Sciatic nerve (tissue), 2 donors: ENCODE measurements at places on chromosomes 7 and 10.

GRCh38 chr7:78226059-78226719 lies 427.6 kb downstream of the PHTF2 start:
- DNase-seq: no peak

- DNase-seq: no peak
These were observed 60.6 kb upstream of the SHH start for GRCh38 chr7:155872678-155873369.

DNA sequence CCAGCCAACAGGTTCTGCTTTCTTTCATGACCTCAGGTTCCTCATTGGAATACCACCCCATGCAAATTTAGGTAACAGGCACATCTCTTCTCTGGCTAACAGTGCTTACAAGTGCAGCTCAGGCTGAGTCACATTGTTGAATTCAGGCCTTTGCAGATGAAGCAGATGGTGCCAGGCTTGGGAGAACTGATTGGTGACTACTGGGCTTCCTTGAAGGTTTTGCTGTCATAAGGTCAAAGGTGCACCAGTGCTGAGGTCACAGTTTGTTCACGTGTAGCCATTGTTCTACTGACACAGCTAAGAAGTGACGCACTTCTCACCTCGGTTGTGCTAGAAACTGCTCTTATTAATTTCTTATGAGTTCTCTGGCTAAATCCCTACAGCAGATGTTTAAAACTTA lies 128.6 kb upstream of the BMPER start:
- DNase-seq: no peak

DNA sequence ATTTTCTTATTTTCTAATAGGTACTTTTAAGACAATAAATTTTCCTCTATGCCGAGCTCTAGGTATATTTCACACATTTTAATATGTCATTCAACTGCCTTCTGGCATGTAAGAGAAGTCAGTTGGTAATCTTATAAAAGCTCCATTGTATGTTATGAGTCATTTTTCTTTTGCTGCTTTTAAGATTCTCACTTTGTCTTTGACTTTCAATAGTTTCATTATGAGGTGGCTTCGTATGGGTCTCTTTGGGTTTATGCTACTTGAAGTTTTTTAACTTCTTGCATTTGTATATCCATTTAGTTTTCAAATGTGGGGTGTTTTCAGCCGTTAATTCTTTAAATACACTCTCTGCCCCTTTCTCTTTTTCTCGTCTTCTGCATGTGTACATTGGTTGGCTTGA lies 80.5 kb downstream of the ABCA13 start:
- no peak for DNase-seq

DNA sequence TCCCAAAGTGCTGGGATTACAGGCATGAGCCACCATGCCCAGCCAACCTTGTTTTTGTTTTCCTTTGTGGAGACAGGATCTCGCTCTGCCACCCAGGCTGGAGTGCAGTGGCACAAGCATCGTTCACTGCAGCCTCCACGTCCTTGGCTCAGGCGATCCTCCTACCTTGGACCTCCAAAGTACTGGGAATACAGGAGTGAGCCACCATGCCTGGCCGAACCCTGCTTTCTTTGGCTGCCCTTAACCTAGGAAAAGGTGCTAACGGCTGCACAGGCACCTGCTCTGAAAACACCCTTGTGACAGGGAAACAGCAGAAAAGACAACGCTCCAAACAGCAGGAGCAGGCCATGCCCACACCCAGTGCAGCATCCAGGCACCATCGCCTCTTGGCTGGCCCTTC lies 71.9 kb downstream of the OAT start:
- no peak for DNase-seq

DNA sequence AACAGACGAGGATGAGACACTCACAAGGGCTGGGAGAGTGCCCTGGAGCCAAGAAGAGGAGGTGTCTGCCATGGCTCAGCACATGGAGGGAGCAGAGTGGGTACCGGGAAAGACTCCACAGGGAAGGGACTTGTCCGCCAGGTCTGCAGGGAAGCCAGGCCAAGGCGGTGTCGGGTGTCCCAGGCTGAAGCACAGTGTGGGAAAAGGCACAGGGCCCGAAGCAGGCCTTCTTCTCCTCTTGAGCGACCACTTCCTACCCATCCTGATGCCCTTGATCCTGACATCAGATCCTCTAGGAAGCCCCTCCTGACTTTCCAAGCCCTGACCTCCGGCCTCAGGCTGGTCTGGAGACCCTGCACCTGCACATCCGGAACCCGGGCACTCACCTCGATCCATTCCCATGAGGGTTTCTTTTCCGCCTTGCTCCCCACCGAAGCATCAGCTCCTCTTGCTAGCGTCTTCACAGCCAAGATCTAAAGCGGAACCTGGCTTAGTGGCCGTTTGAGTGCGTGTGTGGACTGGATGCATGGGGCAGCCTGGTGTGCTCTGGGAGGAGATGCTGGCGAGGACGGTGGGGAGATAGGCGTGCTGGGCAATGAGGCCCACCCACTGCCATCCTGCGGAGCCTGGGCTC lies 8.5 kb downstream of the CALML3 start:
- peak; percentile 59 for DNase-seq
